ENCODE measurements at places on chromosomes 11 and 22.
A peak's percentile ranks its signal among the peaks of the same experiment; 100 is the strongest.

DNA sequence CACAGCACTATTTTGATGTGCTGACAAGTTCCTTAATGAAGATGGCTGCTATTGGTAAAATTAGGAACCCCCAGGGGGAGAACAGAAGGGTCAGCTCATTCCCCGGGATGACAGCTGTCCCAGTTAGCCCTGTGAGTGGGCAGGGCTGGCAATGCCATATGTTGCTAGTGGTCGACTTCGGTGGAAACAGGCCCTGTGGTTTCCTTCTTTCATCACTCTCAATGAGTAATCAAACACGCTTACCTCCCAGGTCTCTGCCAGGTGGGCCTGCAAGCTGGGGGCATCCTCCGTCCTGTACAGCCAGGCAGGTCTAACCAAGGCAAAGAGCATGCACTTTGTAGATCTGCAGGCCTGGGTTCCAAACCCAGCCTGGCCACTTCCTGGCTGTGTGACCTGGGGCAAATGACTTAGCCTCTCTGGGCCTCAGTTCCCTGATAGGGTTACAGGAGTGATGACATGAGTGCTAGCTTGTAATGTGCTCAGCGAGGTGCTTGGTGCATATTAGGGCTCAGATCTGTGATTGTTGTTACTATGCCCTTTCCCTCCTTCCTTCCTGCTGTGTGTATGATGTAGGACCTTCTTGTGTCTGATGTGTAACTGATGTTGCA is 85.2 kb downstream of the TSPAN18 start:
- no peak for DNase-seq

DNA sequence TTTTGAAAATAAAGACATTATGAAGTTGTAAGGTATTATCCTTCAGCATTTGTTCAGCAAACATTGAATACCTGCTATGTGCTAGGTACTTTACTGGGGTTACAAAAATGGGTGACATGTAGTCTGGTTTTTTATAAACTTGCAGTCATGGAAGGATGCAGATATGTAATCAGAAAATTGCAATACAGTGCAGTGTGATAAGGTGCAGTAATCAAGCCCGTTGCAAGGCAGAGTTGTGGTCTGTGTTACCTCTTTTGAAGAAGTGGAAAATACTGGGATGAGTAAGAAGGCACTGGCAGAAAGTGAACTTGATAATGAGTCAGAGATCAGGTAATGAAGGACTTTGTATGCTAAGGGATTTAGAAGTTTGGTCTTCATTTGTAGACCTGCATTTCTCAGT is 8.1 kb downstream of the FBXO7 start:
- DNase-seq: no peak

- no peak for DNase-seq
Measured at GRCh38 chr11:77377734-77378133, 76.2 kb upstream of the GDPD4 start.

- no peak for DNase-seq
Measured at GRCh38 chr11:59429924-59430516, 3.8 kb upstream of the OR5A2 start.

DNA sequence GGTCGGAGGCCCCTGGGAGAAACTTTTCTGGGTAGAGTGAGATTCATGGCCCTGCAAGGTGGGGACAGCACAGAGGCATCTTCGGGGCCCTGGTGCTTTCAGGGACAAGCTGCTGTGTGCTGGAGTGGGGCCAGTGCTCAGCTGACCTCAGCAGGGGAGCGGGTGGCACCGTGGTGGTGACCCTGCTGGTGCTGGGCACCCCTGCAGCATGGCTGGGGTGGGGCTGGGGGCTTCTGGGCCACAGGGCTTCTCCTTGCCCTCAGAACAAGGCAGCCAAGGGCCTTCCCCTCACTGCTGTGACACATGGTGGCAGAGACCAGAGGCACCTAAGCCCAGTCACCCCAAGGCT is 24.9 kb upstream of the GNB1L start:
- DNase-seq: peak; percentile 12

DNA sequence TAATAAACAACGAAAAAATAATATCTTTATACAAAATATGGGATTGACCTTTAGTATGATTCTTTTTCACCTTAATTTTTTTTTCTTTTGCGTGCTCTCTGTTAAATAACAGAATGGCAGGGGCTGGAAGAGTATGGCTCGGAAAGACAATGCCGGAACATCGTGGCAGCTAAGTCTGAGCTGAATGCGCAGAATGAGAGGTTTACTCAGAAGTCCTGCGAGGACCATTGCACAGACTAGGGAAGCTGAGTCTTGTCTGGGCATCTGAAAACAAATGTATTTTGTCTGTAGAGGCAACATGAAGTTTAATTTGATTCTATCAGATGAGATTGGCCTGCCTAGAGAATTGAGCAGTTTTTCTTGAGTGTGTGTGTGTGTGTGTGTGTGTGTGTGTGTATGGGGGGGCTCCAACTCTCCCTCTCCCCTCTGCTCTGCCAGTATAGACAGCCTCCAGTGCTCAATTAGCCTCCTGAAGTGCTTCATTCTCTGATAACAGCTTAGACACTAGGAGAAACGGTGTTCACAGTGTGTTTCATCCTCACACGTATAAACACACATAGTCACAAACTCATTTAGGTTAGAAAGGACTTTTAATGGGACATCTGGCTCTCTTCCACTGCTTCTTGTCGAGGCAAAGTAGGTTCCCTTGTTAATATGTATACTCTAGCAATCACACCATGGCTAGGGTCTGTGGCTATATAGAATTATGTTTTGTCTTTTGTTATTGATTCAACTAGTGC is 244.3 kb upstream of the SORL1-AS1 start:
- no peak for DNase-seq

DNA sequence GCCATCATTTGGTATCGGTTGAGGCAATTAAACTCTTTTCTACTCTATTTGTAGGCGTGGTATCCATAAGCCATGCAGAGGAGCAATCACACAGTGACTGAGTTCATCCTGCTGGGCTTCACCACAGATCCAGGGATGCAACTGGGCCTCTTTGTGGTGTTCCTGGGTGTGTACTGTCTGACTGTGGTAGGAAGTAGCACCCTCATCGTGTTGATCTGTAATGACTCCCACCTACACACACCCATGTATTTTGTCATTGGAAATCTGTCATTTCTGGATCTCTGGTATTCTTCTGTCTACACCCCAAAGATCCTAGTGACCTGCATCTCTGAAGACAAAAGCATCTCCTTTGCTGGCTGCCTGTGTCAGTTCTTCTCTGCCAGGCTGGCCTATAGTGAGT is 8.4 kb downstream of the OR9G4 start:
- DNase-seq: no peak

- no peak for DNase-seq
Measured at GRCh38 chr11:111081021-111081511, 164.5 kb upstream of the POU2AF2 start.

- no peak for DNase-seq
Measured at GRCh38 chr11:116888884-116889549, 51.6 kb upstream of the APOA1 start.

DNA sequence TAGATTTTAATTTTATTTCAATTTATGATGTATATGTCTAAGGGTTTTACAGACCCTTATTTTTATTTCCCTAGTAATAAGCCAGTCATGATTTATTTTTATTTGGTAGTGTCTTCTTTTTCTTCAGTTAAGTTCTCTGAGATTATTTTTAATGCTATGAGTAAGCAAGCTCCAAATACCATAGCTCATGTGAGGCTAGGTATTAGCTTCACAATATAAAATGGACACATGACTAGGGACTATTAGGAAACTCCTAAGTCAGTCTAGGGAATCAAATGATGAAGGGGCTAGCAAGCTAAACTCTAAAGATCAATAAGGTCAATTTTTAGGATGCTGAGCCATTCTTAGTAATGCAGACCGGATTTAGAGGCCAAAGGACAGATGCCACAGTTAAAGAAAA is 45.9 kb downstream of the CKAP5 start:
- no peak for DNase-seq

DNA sequence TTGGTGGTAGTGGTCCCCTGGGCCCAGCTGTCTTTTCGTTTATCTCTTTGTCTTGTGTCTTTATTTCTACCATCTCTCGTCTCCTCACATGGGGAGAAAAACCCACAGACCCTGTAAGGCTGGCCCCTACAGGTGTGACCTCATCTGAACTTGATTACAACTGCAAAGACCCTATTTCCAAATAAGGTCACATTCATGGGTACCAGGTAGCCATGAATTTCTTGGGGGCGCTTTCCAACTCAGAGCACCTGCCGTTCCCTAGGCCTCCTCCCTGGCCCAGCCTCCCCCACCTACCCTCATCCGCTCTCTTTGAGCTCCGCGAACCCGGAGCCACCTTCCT is 14.0 kb upstream of the RRP7A start:
- no peak for DNase-seq

- DNase-seq: no peak
Measured at GRCh38 chr11:70400643-70401042, 2.3 kb downstream of the CTTN start.

- no peak for DNase-seq
Measured at GRCh38 chr11:126319374-126319740, 15.5 kb downstream of the DCPS start.

DNA sequence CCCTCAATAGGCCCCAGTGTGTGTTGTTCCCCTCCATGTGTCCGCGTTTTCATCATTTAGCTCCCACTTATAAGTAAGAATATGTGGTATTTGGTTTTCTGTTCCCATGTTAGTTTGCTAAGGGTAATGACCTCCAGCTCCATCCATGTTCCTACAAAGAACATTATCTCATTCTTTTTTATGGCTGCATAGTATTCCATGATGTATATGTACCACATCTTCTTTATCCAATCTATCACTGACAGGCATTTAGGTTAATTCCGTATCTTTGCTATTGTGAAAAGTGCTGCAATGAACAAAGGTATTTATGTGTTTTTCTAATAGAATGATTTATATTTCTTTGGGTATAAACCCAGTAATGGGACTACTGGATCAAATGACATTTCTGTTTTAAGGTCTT is 42.1 kb downstream of the SLC36A4 start:
- no peak for DNase-seq

DNA sequence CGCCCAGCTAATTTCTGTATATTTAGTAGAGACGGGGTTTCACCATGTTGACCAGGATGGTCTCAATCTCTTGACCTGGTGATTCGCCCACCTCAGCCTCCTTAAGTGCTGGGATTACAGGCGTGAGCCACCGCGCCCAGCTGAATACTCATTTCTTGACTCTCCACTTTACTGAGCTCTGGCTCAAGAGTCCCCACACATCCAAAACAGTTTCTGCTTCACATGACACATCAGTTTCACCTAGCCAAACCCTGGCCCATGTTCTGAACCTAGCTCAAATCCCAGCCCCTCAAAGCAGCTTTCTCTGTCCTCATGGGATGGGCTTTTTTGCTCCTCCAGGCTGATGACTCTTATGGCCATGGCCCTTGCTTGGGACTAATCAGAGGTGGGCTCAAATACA is 9.8 kb downstream of the HYOU1 start:
- DNase-seq: no peak

DNA sequence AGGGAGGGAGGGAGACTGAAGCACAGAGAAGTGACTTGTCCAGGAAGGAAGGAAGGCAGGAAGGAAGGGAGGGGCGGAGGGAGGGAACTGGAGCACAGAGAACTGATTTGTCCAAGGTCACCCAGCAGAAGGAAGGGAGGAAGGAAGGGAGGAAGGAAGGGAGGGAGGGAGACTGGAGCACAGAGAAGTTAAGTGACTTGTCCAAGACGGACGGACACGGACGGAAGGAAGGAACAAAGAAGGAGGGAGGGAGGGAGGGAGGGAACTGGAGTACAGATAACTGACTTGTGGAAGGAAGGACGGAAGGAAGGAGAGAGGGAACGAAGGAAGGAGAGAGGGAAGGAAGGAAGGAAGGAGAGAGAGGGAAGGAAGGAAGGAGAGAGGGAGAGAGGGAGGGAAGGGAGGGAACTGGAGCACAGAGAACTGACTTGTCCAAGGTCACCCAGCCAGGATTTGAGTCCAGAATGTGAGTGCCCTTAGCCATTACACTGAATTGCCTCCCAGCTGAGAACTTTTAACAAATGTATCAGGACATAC is 1.5 kb downstream of the SLC35F2 start:
- no peak for DNase-seq

DNA sequence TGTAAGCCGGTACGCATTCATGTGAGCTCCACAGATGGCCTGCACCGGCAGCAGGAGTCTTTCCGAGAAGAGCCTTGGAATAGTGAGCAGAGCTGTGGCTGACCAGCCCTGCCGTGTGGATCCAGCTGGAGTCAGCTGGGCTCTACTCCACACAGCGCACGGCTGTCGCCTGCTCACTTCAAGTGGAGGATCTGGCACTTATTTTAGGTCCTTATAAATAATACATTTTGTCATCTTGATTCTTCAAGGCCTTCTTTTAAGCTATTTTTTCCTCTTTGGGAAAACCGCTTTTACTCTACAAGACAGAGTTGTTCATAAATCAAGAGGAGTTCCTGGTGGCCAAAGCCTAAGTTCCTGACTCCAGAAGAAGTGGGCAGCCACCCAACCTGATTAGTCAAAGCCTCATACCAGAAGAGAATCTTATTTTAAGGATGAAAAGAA is 93.8 kb downstream of the KCNC1 start:
- no peak for DNase-seq
